ENCODE measurements at places on chromosomes 1 and 21.
A peak's percentile ranks its signal among the peaks of the same experiment; 100 is the strongest.

GRCh38 chr1:18681423-18681835 lies 50.8 kb downstream of the PAX7 start:
- DNase-seq = peak; percentile 47

DNA sequence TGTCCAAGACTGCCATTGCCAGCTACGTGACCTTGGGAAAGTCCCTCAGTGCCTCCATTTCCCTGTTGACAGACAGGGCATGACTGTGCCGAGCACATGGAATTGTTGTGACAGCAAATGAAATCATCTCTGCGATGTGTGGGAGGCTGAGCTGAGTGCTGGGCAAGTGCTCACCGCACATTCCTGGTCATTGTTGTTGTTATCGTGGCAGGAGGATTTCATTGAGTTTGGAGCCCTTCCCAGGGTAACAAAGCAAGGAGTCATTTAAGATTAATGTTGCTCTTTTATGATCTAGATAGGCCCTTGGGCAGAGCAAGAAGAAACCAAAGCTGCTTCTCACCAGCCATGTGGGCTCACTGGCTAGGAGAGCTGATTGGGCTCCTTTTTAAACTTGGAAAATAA lies 39.6 kb upstream of the ITPKB start:
- no peak for DNase-seq

GRCh38 chr1:69847670-69848069 lies 279.9 kb downstream of the LRRC7 start:
- no peak for DNase-seq

- DNase-seq = peak; percentile 59
Observed at GRCh38 chr1:170929835-170930554, 5.3 kb upstream of the MROH9 start.

DNA sequence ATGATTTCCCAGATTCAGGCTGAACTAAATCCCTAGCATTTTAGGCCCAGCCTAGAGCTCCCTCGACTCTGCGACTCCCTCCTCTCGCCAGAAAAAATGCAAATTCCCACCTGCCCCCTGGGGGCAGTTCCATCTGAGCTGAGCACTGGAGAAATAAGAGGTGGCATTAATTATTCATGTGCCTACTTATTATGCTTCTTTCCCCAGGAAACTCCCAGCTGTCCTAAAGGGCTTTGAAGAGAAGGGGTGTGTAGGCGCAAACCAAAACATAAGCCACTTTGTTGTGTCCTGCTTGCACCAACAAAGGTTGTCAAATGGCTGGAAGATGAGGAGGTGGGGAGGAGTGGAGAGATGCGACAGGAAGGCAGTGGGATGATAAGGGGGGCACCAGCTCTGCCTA lies 41.4 kb upstream of the GOLT1A start:
- no peak for DNase-seq

DNA sequence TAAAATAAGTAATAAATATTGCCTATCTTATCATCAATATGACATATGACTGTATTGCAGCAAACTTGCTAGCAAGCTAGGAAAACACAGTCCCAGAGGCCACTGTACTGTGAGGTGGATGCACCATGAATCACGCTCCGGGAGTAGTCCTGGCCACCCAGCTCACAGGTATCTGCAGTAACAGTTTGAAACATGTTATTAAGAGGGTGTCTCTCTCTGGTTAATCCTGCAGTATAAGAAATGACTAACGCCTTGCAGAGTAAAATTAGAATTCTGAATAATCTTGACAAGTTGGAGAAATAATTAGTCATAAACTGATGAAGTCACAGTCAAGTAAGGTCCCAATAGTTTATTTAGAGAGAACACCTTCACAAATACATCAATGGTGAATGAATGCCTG lies 34.0 kb upstream of the DPT start:
- DNase-seq = no peak

- peak; percentile 91 for DNase-seq
Observed at GRCh38 chr1:10170239-10170574, 40.2 kb upstream of the KIF1B start.

DNA sequence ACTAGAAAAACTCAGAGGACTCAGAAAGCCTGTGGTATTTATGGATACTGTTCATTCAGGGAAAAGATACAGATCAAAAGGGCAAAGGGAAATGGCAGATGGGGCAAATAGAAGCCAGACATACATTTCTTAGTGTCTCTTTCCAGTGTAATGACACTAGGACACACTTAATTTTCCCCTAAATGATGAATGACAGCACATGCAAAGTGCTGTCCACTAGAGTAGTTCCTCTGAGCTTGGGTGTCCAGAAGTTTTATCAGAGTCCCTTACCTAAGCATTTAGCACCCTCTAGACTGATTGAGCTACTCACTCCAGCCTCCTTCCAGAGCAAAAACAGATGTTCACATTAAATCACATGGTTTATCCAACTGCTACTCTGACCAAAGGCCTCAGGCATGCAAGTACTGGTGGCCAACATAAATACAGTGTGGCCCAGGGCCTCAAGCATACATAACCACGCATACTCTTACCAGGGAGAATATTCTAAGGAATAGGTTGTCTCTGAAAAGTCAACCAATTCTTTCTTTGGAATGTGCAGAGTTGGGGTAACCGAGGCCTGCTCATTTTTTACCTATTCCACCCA lies 166.9 kb downstream of the NCAM2 start:
- DNase-seq = no peak

GRCh38 chr21:29077651-29078090 lies 4.2 kb upstream of the CCT8 start:
- DNase-seq = no peak

DNA sequence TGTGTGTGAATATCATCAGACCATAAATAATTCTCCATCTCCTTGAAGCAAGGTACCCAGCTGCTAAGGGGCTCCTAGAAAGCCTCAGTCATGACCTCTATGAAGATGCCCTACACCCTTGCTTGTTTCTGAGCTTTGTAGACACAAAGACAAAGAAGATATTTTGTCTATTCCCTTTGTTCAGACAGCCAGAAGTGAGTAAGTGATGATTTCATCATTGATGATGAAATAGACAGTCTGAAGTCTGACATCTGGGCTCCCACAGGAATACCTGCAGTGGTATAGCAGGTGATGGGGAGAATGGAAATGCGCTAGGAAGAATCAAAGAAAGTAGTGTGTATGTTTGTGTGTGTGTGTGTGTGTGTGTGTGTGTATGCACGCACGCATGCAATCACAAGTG lies 82.2 kb upstream of the DPT start:
- DNase-seq = no peak

GRCh38 chr1:231420299-231420958 lies 1.7 kb downstream of the EGLN1 start:
- DNase-seq = peak; percentile 11

DNA sequence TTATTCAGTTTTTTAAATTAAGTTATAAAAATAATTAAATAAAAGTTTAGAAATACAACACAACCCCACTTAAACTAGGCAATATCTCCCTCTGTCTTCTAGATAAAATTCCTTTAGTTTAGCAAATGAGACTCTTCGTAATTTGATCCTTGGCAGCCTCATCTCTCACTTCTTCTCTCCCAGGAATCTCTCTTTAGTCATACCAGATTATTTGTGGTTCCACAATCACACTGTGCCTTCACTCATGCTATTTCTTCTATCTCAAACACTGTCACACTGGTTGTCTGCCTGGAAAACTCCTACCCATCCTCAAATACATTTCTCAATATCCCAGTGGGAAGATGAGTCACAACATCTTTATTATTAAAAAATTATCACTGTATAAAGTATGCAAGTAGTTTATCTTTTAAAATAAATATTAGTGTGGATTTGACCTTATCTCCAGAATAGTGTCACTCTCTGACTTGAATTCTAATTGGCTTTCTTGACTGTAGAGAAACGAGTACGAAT lies 195.5 kb downstream of the KCNH1 start:
- DNase-seq = no peak

- DNase-seq = no peak
Observed at GRCh38 chr1:246681900-246682895, 42.0 kb upstream of the SCCPDH start.

- DNase-seq = no peak
Observed at GRCh38 chr1:109137958-109138357, 24.0 kb downstream of the ELAPOR1 start.

DNA sequence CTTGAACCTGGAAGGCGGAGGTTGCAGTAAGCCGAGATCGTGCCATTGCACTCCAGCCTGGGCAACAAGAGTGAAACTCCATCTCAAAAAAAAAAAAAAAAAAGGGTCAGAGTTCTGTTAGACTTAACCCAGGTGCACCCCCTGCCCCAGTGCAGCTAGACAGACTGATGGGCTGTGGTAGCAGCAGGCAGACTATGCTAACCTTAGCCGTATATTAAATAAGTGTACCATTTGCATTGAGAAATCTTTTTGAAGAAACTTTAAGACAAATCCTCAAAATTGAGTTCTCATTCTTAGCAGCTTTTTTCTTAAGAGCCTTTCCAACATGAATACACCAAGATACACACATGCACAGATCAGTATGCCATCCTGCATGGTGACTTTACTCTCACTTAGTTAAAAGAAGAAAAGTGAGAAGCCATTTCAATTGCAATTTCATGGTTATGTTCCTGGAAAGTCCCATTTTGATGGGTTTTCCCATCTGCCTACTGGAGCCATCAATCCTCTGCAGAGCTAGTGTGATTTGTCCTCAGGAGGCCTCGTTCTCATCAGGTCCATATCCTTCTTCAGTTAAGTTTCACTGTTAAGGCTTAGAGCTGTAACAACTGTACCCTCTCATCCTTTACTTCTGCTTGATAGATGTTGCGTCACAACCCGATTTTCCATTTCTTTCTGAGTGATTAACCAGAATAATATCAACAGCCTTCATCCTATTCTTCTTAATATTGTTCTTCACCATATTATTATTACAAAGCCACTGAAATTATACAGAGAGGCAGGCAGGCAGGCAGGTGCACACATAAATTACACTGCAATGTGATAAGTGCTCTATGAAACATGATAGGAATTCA lies 7.3 kb downstream of the FCRLB start:
- DNase-seq = no peak

GRCh38 chr21:14814991-14815390 lies 249.8 kb downstream of the NRIP1 start:
- no peak for DNase-seq

- DNase-seq = no peak
Observed at GRCh38 chr1:150596976-150597375, 17.6 kb upstream of the MCL1 start.

All from activated CD4-positive, alpha-beta T cell treated with anti-CD3 and anti-CD28 coated beads, Interleukin-2, Interleukin-4, amounts not matched to agents 100 ng/mL and 50 ng/mL, durations not matched to agents 16 hours and 8 hours (primary cell).